ENCODE measurements at places on chromosomes 1 and 21. TPM values are rescaled to one million over a fixed set of nuclear protein-coding genes. Genes with fewer than 3 reads are reported as not detected.

The FAM72D gene
- not detected for total RNA-seq

The FCRL4 gene
- not detected for total RNA-seq

The NBPF4 gene
- not detected for total RNA-seq

The TCEA3 gene
- total RNA-seq = 22.8 TPM

The PLCH2 gene
- not detected for total RNA-seq

The RAVER2 gene
- 7.2 TPM for total RNA-seq

The WDR26 gene
- total RNA-seq = 88.6 TPM

The GSTM5 gene
- total RNA-seq = 13.0 TPM

The SPATA17 gene
- total RNA-seq = 1.8 TPM

The FOXO6 gene
- not detected for total RNA-seq

The PSMG1 gene
- total RNA-seq = 13.3 TPM

The INSRR gene
- total RNA-seq = not detected

The OR2AK2 gene
- not detected for total RNA-seq

The AVPR1B gene
- total RNA-seq = not detected

The FCRLB gene
- total RNA-seq = 3.0 TPM

The RUNX1 gene
- 63.5 TPM for total RNA-seq

The CYP4B1 gene
- total RNA-seq = not detected

The PADI2 gene
- 0.09 TPM for total RNA-seq

The LRRC3 gene
- total RNA-seq = 0.45 TPM

The NTRK1 gene
- 0.09 TPM for total RNA-seq

The RPS8 gene
- 894 TPM for total RNA-seq

The C1orf226 gene
- not detected for total RNA-seq

The TAS1R1 gene
- not detected for total RNA-seq

The HSD3B1 gene
- not detected for total RNA-seq

The KHDRBS1 gene
- total RNA-seq = 53.8 TPM

The PLA2G2C gene
- total RNA-seq = not detected

The LHX8 gene
- total RNA-seq = not detected

The LCA5L gene
- total RNA-seq = 0.65 TPM

The KCNN3 gene
- total RNA-seq = 0.09 TPM

The RXRG gene
- not detected for total RNA-seq

The BCAR3 gene
- total RNA-seq = 20.6 TPM

The C1orf94 gene
- not detected for total RNA-seq

The SYDE2 gene
- 5.2 TPM for total RNA-seq

The SRSF11 gene
- 110 TPM for total RNA-seq

The CFHR3 gene
- not detected for total RNA-seq

The PPFIA4 gene
- 10.0 TPM for total RNA-seq

The ZBED6 gene
- total RNA-seq = 30.5 TPM

The GNAT2 gene
- 0.18 TPM for total RNA-seq

The CD84 gene
- total RNA-seq = not detected

The OR2T27 gene
- not detected for total RNA-seq

The CD1E gene
- not detected for total RNA-seq

The NPL gene
- 2.3 TPM for total RNA-seq

The ADAMTS4 gene
- total RNA-seq = 3.1 TPM

The SLAMF9 gene
- total RNA-seq = not detected

The CA14 gene
- not detected for total RNA-seq

The TDRD10 gene
- total RNA-seq = not detected

The OTUD3 gene
- 5.8 TPM for total RNA-seq

The TRIM58 gene
- total RNA-seq = 0.09 TPM

The AADACL4 gene
- not detected for total RNA-seq

The MYBPH gene
- total RNA-seq = 0.08 TPM

The PGLYRP3 gene
- not detected for total RNA-seq

The ETV3L gene
- total RNA-seq = not detected
